ENCODE measurements at places on chromosomes 6 and 20. TPM values are rescaled to one million over a fixed set of nuclear protein-coding genes. Genes with fewer than 3 reads are reported as not detected.

GRCh38 chr6:18241208-18242038 lies 22.9 kb downstream of the DEK start:
- DNase-seq: no peak

- no peak for DNase-seq
Observed at GRCh38 chr20:33770005-33770404, 38.2 kb downstream of the ZNF341 start.

DNA sequence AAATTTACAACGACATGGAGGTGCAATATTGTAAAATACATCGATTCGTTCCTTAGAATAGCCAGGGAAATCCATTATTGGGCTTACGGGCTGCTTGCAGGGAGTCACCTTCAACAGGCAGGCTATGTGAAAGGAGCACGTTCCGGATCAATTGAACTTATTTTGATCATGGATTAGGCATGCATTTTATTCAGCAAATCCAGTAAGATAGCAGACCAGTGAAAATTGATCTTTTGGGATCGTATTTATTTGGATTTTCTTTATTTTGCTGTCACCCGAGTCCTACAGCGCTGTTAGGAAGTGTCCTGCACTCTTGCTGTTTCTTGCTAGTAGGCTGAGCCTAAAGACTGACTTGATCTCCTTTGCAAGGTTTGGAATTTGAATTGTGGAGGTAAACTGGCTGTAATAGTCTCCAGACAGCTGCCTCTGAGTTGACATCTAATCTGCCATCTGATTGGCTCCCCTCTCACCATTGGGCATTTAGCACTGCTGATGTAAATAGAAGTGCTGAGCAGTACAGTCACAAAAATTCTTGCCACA lies 3.0 kb downstream of the ARID1B start:
- DNase-seq: no peak

GRCh38 chr20:58583176-58583575 lies 67.9 kb upstream of the STX16 start:
- no peak for DNase-seq

GRCh38 chr6:41921712-41921998 lies 356 bp downstream of the BYSL start:
- no peak for DNase-seq

- DNase-seq: no peak
Observed at GRCh38 chr6:124854338-124854922, 107.8 kb upstream of the RNF217 start.

DNA sequence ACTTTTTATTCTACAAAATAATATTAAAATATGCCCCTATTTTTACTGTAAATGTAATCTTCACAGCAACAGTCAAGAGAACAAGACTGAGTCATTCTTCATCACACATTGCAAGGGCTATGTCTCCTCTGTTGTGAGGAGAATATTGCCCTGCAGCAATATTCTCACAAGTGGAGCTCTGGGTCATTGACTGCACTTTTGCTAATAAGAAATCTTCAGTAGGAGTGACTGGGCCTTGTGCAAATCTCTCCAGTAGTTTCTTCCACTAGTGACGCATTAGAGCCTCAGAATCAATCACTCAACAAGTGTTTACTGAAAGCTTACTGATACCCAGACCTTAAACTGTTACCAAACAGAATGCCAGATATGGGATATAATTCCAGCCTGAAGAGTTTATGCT lies 49.1 kb downstream of the LAMA2 start:
- no peak for DNase-seq

The TAB2 gene
- total RNA-seq: 71.4 TPM

Data from lower leg skin (tissue), 4 donors.